ENCODE measurements at places on chromosomes 2 and 18.

- DNase-seq, result no peak
Measured at GRCh38 chr2:25332571-25332970, 9.2 kb downstream of the DNMT3A start.

DNA sequence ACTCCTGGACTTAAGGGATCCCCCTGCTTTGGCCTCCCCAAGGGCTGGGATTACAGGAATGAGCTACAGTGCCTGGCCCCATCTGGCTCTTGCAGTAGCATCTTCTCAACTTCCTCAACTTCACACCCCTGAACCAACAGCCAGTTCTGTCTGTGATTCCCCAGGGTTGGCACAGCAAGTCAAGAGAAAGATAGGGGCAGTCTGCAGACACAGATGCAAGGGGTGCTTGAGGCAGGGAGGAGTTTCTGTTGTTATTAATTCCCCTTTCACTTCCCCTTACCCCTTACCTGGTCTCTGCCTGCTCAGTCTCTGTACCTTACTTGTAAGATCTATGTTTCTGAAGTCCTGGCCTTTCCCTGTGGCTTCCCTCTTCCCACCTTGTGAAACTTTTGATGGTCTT, 54.1 kb upstream of the MEX3C start:
- no peak for DNase-seq

DNA sequence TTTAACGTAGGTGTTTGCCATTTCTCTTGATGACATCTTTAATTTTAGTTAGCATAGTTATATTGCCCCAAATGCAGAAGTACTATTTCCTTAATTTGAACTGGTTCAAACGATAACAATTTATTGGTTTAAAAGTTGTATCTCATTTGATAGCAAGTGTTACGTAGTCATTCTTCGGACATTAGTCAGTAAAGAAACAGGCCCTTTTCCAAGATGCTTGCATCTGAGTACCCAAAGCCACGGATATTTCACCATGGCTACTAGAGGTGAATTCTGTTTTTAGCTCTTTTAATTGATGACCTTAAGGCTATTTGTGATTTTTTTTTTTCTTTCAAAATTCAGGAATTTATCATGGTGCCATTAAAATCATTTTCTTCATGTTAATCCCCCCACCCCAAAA, 32.1 kb downstream of the GLS start:
- no peak for DNase-seq

DNA sequence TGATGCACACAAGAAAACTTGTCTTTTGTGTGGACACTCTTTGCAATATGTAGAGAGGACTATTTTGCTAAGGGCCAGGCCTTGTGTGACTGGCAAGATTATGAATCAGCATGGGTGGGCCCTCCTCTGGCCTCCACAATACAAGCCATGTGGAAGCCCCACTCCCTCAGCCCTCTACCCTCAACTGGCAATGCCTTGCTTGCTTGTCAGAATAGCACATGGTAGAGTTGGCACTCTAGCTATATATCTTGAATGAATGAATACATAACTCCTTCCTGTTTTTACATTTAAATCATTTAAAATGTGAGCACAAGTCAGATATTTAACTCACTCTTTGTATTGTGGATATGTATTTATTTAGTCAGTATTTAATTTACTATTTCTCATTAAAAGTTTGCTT, 805.4 kb upstream of the GYPC start:
- DNase-seq, result no peak

GRCh38 chr2:74212702-74213410, 14.4 kb downstream of the MTHFD2 start:
- no peak for DNase-seq

GRCh38 chr18:12491611-12492435, 84.1 kb downstream of the PRELID3A start:
- no peak for DNase-seq

DNA sequence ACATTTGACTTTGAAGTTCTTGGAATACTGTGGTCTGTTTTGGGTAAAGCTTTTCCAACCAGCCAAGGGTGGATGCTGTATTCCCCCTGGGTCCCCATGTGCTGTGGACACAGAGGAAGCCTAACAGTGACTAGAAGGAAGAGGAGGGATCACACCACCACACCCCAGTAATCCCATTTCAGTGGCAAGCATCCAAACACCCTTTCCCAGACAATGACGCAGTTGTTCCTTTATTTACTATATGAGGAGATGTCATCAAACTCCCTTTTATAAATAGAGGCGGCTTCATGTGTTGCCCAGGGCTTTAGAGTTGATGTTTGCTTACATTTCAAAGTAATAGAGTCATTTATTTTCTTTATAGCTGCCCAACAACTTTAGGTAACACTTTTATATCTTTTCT, 959.4 kb upstream of the GYPC start:
- no peak for DNase-seq

DNA sequence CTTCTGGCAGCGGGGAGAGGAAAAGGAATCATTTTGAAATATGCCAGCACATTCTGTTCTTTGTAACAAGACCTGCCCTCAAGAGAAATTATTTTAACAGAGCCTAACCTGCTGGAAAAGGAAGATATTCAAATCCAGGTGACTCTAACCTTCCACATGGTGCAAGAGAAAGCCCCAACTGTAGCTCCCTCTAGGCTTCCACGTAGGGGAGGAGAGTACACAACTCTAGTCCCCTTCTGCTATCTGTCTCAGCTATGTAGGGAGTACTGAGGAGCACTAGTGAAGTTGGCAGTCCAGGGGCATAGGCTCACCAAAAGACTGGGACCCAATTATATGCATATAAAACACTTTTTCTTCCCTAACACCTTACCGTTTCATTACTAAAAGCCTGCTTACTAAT, 82.2 kb upstream of the SIX3 start:
- no peak for DNase-seq

DNA sequence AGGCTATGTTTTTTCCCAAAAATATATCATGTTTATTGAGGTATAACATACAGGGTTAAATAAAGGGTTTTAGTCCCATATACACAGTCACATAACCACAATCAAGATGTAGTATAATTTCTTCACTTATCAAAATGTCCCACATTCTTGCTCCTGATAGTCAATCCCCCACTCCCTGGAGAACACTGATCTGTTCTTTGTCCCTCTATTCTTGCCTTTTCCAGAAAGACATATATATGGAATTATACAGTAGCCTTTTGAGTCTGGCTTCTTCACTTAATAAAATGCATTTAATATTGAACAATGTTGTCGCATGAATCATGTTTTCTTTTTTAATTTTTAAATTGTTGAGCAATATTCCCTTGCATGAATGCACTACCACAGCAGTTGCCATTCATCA, 1059.7 kb downstream of the TSN start:
- DNase-seq, result no peak

DNA sequence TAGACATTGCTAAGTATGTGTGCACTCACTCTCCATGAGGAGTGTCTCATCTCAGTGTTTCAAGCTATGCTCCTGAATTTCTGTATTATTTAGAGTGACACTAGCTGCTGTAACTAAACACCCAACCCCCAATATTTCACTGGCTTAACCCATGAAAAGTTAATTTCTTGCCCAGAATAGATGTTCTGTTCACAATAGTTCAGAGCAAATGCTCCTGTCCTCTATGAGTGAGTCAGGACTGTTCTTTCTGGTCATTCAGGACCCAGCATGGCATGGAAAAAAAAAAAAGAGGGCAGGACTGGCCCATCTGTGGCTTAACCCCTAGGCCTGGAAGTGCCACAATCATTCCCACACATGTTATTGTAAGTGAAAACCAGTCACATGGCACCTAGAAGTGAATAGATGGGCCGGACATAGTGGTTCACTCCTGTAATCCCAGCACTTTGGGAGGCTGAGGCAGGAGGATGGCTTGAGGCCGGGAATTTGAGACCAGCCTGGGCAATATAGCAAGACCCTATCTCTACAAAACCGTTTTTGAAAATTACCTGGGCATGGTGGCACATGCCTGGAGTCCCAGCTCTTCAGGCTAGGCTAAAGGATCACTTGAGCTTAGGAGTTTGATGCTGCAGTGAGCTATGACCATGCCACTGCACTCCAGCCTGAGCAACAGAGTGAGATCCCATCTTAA, 663.6 kb downstream of the IRS1 start:
- DNase-seq, result no peak

DNA sequence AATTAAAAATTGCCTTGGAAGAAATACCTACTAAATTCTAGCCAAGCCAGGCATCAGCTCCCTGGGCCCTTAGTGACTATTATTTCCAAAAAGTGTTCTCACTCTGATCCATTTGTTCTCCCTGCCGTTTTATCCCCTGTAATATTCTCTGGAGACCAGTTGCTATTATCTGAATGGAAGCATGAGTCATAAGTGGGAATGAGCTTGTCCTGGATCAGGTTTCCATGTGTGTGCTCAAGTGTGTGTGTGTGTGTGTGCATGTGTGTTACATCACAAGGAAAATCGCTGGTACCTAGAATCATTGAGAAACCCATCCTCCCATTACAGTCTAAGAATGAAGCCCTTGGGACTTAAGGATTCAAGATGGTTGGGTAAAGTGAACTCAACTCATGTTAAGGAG, 130.3 kb upstream of the CXCR4 start:
- DNase-seq, result no peak

DNA sequence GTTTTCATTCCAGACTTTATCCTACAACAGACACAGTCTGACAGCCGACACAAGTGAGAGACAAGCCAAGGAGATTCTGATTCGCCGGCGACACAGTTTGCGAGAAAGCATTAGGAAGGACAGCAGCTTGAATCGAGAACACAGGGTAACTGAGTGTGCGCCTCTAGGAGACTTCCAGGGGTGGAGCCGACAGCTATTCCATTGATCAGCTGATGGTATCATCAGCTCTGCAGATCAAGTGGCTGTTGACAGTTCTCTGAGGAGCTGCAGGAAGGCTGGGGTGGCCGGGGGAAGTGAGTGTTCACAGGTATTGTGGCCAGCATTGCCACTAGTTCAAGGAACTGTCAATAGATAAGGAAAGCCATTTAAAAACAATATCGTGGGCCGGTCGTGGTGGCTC, 57.3 kb upstream of the TMEM182 start:
- DNase-seq, result no peak

DNA sequence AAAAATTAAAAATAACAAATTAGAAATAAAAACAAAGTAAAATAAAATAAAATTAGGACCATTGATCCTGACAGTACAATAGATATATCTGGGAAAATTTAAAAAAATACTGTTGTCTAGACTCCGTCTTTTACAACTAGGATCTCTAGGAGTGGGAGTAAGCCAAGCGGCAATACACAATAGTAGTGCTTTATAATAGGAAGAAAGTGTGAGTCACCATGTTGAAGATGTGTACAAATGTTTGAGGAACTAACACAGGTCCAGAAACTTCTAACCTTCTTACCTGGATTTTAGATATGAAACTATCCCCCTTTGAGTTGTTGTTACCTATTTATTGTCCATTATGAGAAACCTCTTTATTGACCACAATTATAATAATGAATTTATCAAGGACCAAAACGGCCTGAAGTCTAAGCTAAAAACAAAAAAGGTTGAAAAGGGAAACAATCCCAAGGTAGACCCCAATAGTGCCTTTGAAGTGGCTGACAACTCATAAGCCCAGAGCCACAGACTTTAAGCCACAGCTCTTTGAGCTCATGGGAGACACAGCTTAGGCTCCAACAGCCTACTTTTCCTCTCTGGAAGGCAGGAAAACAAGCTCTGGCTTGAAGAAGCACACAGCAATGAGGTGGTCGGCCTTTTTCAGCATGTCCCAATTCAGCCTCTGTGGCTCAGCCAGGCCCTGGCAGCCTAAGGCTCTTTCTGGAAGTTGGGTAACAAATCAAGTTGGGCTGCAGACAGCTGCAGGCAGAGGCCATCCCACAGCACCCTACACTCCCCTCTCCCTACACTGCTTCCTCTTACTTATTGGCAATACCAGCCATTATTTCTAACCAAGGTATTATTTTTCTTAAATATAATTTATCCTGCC, 62.9 kb downstream of the AQP4 start:
- no peak for DNase-seq

- DNase-seq, result no peak
Measured at GRCh38 chr18:26258711-26259110, 32.5 kb downstream of the TAF4B start.

- DNase-seq, result no peak
Measured at GRCh38 chr2:121102941-121103340, 182.1 kb downstream of the TFCP2L1 start.

GRCh38 chr2:224904381-224904780, 137.9 kb downstream of the DOCK10 start:
- DNase-seq, result no peak

DNA sequence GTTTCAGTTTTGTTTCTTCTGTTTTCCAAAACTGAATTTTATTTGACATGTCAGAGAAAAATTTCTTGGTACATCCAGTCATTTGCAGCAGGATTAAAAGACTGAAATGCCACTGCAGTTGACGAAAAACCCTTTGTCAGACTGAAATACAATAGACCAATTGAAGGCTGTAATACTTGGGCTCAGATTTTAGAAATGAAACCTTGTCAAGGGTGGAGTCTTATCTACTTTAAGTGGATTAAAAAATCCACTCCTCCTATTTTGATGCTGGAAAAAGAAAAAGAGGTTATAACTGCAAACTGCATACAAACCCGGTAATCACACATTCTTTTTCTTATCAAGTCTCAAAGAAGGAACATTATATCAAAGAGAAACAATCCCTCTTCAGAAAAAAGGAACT, 80.2 kb upstream of the NEUROD1 start:
- DNase-seq, result no peak

DNA sequence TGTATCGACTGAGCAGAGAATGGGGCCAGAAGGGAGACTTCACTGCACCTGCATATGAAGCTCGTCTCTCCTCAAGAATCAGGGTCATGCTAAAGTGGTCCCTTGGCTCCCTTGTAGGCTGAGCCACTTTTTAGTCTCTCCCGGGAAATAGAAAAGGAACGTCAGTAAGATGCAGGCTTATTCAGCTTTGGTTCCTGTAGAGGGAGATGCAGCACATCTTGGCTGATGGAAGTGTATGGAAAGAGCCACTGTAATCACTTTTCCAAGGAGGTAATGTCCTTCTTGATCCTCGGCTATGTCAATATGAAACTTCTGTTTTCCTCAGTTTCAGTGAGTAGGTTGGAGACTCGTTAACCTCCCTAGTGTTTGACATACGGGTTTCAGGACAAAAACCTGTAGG, 235.2 kb downstream of the GCA start:
- no peak for DNase-seq

- no peak for DNase-seq
Measured at GRCh38 chr2:159187106-159187505, 99.4 kb downstream of the WDSUB1 start.

- DNase-seq, result no peak
Measured at GRCh38 chr18:2845172-2845571, 1.6 kb upstream of the EMILIN2 start.

- peak; percentile 27 for DNase-seq
Measured at GRCh38 chr2:56184500-56185011, 766 bp downstream of the CCDC85A start.

DNA sequence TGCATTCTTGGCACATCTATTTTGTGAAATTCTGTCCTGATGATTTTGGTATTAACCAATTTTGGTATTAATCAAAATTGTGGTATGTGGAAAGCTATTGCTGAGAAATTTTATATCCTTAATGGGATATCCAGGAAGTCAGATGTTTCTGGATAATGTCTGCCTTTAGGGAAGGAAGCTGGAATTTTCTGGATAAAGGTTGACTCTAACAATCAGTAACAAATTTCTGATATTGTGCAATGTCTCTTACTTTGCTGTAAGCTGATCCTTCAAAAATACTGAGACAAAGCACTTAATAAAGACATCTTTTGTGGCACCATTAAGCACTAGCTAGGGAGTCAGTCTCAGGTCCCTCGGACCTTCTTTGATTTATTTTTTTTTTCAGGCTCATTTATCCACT, 100.8 kb upstream of the UGP2 start:
- no peak for DNase-seq

GRCh38 chr2:19728125-19728524, 173.7 kb downstream of the TTC32 start:
- no peak for DNase-seq

GRCh38 chr2:227349989-227350612, 25.1 kb downstream of the MFF start:
- no peak for DNase-seq
